Mucosa of descending colon (tissue), 3 donors: ENCODE measurements at places on chromosomes 6 and 20. TPM values are rescaled to one million over a fixed set of nuclear protein-coding genes. Genes with fewer than 3 reads are reported as not detected.

DNA sequence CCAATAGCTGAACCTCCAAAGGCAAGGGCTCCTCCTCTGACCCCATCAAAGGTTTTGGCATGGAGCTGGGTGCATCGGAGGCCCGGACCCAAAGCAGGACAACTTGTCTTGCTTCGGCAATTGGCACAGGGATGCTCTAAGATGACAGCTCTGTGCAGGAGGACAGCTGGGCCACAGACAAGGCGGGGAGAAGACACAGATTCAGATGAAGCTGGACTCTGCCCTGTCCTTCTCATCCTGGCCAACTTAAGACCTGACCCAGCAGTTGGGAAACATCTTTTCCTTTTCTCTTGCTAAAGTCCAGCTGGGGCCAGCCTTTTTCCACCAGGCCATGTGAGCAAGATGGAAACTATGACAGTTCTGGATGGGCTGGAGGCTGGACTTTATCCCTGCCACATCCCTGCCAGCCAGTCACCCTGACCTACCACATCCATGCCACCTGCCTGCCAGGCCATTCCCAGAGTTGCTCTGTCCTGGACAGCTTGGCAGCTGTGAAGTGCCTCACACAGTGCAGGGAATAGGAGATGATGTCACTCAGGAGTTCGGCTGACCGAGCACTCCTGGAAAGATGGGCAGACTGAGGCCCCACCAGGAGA, 12.7 kb upstream of the PSMF1 start:
- no peak for DNase-seq

DNA sequence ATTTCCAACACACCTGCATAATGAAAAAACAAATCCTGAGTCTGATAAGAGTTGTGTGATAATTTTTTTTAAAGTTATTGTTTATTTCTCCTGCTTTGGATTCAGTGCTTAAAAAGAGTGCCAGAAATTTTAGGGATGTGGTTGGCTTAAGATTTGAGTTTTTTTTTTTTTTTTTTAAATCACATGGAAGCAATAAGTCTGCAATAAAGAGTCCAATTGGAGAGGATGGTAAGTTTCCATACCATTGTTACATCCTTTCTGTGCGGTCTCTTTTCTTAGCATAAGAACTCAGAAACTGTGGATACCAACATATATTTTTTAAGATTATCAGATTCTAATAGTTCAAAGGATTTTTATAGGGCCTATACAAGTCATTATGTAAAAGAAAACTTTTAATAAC, 171.0 kb downstream of the BCKDHB start:
- DNase-seq = no peak

GRCh38 chr6:31799781-31800180, 4.2 kb upstream of the VARS1 start:
- DNase-seq = no peak

DNA sequence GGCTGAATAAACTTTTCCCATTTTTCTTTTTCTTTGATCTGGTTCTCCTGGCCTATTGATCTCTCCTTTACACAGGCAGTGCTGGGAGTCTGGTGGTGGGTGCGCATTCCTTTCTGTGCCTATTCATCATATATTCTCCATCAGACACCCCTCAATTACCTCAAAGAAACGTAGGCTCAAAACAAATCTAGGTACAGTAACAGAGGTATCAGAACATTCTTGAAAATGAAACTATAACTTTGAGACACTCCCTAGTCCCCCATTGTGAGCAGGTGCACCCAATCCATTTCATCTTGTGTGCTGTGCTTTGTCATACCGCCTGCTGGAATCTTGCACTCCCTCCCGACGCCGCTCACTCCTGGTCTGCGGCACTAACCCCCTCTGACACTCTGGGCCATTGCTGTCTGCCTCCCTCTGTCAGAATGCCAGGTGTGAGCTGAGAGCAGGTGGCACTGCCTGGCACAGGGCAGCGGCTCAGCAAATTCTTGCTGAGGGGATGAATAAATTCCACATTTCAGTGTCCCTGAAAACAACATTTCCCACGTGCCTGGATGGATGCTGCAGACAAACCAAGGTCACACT, 303.4 kb upstream of the EXOC2 start:
- no peak for DNase-seq

DNA sequence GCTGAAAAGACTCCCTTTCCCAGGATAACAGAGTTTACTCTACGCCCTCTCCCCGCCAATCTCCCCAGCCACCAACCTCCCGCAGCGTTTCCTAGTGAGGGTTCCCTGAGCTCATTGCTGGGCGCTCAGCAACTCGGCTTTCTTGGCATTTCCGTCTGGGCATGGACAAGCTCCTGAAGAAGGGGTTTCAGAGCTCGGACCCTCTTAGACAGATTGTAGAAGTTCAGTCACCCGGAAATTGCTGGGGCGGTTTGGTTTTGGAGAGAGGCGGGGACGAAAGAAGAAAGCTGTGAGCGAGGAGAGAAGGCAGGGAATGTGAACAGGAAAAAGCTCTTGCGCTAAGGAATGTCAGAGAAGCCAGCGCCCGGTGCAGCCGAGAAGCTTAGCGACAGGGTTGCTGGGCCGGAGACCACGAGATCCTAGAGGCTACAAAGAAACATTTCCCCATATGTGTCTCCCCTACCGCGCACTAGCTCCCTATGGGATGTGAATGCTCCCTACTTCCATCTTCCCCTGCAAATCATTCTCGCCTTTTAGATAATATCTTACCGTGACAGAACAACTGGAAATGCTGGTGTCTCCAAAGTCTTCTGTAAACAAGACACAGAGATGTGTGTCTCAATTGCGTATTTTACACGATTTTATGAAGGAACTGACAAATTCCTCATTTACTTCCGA, 15.8 kb downstream of the POM121L2 start:
- no peak for DNase-seq

DNA sequence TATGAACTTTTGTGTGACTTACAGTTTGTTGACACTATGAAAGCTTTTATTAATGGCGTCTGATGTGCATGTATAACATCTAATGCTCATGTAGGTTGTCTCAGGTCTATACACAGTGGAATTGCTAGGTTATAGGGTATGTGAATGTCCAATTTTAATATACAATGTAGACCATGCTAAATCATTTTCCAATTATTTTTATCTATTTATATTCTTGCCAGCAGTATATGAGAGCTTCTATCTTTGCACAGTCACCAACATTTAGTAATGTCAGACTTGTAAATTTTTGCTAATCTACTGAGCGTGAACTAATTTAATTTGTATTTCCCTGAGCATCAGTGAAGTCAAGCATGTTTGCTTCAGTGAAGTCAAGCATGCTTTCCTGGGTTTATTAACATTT, 64.4 kb downstream of the TPD52L1 start:
- DNase-seq = no peak

- DNase-seq = no peak
Measured at GRCh38 chr6:48961781-48962415, 501.2 kb downstream of the MMUT start.

DNA sequence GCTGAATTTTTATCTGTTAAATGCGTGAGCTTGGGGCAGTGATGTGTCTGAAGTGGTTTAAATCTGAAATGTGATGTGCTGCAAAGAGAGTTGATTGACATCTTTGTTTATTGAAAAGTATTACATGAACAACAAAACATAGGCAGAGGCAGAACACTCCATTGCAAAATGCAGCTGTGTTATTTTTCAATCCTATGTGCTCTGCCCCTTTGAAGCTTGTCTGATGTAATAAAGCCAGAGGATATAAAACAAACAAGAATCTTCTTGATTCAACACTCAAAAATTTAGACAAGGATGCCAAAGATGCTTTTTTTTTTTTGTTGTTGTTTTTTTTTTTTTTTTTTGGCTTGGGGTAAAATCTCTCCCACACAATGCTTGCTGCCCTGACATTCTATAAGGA, 482.4 kb upstream of the MMS22L start:
- DNase-seq = no peak

GRCh38 chr6:103893141-103893581, 966.6 kb downstream of the HACE1 start:
- no peak for DNase-seq

- no peak for DNase-seq
Measured at GRCh38 chr6:162671580-162672165, 55.9 kb downstream of the PRKN start.

GRCh38 chr6:106502559-106502958, 126.7 kb downstream of the RTN4IP1 start:
- no peak for DNase-seq

- DNase-seq = no peak
Measured at GRCh38 chr20:3900187-3900604, 11.0 kb downstream of the PANK2 start.

DNA sequence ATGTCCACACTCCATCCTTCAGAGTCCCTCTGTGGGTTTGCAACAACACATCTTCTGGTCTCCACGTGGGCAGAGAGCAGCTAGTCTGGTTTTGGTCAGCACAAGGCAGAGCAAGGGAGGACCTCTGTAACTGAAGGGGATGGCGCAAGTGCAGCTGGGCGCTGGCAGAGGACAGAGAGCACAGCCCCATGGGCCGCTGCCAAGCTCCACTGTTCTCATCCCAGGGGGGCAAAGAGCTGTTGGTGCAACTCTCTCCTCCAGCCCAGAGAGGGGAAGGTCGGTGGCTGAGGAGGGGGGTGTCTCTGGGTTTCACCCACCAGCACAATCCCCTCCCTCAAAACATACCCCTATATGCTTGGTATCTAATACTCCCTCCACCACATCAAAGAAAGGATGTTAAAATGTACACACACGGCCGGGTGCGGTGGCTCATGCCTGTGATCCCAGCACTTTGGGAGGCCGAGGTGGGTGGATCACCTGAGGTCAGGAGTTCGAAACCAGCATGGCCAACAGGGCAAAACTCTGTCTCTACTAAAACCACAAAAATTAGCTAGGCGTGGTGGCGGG, 9.1 kb downstream of the ATP9A start:
- no peak for DNase-seq

DNA sequence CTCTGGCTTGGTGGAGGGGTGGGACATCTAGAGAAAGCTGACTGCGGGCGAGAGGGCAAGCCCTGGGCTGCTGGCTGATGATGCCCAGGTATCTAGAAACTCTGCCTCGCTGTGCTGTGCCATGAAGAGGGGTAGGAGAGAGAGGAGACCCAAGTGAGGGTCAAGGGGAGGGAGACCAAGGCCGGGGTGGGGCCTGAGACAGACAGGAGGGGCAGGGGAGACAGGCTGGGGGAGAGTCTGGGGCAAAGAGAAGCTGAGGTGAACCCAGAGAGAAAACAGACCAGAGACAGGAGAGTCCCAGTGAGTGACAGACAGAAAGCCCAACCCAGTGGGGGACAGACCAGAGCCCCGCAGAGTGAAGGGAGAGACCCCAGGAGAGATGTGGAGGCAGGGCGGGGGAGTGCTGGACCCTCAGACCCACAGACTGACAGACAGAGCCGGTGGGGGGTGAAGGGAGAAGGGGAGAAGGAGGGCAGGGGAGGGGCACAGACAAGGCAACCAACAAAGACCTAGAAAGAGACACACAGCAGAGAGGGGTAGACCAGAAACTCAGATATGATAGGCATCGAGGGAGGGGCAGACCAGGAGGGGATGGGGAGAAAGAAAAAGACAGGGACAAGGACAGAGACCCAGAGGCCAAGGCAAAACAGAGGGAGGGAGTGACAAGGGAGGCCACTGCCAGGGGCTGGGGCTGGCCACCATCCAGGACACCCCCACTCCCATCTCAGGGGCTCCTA, 5.9 kb downstream of the TEAD3 start:
- no peak for DNase-seq

DNA sequence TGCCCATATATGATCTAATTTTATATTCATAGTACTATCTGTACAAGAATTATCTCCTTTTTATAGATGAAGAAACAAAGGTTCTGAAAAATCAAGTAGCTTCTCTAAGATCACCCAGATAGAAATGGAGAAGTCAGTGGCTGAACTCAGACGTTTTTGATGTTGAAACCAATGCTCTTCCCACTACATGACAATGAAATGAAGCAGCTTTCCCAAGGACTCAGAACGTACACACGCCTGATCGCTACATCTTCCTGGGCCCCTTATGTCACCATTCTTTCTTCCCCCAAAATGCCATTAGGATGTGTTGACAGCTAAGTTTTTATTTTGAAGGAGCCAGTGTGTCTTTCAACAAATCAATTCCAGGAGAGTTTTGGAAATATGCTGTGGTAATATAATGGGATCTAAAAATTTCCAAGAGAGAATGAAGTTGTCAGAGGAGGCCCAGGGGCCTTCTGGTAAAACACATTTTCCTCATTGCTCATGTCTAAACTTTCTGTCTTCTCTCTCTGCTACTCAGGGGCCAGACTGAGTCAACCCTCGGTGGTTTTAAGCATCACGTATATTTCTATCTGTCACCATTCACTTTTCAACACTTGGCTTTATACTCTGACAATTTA, 98.1 kb upstream of the COL21A1 start:
- no peak for DNase-seq

GRCh38 chr6:47650553-47651432, 47.6 kb upstream of the ADGRF4 start:
- DNase-seq = no peak

DNA sequence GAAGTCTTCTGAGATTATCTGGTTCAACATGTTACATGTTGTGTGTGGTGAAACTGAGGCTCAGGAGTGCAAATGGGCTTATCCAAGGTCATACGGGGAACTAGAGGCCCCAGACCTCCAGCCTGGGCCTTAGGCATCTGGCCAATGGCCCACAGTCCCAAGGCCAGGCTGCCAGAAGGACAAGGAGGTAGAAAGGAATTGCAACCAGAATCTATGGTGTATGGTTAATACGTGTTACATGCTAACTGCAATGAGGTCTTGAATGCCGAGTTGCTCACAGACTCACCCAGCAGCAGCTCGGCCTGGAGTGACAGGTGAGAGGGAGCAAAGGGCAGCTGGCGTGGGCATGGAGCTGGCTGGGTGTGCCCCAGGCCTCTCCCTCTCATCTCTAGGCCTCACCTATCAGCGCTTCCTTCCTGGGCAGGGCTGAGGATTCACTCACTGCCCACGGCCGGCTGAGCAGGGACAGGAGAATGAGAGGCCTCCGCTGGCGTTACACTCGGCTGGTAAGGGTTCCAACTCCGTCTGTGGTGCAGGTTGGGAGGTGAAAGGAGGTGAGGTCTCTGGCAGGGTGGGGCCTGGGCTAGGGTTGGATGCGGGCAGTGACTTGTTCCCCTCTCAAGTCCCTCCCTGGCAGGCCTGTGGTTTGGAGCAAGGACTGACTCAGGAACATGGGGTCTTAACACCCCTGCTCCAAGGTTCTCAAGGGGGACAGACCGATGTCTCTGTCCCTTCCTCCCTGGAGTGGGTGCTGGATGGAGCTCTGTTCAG, at the start of gene TLDC2:
Gene TLDC2, plus strand, starts transcription at position 437 of the 771 bp plus-strand sequence. Its CDS starts 37 bp downstream, at position 474.
- DNase-seq = peak; percentile 92

DNA sequence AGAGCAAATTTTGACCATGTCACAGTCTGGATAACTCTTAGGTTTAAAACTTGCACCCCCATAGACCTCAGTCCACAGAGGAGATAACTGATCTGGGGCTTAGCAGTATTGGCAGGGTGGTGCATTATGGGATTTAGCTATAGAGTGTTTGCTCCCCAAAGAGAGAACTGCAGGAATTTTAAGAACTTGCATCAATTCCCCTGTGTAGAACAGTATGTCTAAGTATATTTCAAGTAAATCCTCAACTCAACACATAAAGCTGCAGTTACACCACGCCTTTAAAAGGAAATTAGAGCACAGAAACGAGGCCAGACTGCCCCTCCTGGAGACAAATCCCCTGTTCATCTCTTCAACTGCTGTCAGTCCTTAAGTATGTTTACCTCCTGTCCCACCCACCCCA, 144.9 kb downstream of the TRMT11 start:
- no peak for DNase-seq

ZSCAN9 gene
- total RNA-seq = 15.7 TPM

LAMA2 gene
- 3.6 TPM for total RNA-seq

F13A1 gene
- total RNA-seq = 96.5 TPM

STMND1 gene
- 0.47 TPM for total RNA-seq

WFDC12 gene
- total RNA-seq = not detected

OR2J3 gene
- total RNA-seq = not detected

VWA7 gene
- total RNA-seq = 6.9 TPM

COL11A2 gene
- total RNA-seq = 1.1 TPM
